ENCODE measurements at places on chromosomes 5 and 9.
A peak's percentile ranks its signal among the peaks of the same experiment; 100 is the strongest.

DNA sequence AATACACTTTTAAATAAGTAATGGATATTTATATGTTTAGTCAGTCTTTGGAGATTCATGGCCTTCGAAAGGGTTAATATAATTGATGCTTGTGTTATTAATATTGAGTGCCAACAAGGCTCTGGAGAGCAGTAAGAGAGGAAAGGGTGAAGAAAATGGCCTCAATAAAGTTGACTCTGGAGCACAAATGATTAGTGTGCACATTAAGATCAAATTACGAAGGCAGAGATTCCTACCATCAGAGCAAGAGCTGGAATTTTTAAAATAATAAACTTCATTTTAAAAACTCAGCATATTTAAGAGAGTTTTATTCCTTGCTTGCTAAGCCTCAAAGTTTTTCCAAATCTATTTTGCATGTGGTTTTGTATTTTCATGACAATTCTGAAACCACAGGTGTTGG is 14.8 kb downstream of the SLC44A1 start:
- no peak for DNase-seq

- no peak for DNase-seq
These were observed 15.7 kb upstream of the IL6ST start for GRCh38 chr5:56010431-56010830.

DNA sequence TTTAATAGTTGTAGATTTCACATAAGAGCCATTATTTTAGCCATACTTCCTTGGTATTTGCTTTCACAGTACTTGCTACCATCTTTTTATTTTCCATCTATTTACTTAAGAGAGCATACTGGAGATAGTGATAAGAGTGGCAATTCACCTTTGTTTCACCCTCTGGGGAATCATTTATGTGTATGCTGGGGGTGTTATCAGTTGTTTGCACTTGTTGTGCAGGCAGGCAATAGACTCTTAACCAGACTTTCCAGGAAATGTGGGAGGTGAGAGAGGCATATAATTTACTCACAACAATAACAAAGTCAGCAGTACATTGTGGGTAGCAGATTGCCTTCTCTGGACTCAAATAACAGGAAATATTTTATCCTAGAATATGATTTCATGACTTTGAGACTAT is 1018.3 kb downstream of the CDH12 start:
- DNase-seq: no peak

DNA sequence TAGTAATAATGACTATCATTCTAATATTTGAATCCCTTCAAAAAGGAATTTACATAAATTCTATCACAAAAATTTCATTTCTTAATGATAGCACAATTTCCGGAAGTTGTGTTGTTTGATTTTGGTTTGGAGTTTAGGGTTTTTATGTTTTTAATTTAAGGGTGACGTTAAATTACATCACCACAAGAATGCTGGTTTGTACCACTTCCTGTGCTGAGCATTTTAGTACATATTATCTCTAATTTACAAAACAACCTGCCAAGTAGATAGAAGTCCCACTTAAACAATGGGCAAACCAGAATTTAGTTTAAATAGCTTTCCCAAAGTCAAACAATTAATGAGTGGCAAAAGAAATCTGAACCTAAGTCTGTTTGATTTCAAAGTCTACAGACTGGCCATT is 63.4 kb downstream of the DENND1A start:
- DNase-seq: peak; percentile 30

All from fibroblast of gingiva (primary cell).